Stimulated activated CD4-positive, alpha-beta T cell treated with anti-CD3 and anti-CD28 coated beads, Interleukin-2, amount 100 ng/mL, for 4 hours (primary cell): ENCODE measurements at places on chromosomes 12 and 14.

GRCh38 chr12:130832561-130833209 is 6.4 kb downstream of the STX2 start:
- no peak for DNase-seq

DNA sequence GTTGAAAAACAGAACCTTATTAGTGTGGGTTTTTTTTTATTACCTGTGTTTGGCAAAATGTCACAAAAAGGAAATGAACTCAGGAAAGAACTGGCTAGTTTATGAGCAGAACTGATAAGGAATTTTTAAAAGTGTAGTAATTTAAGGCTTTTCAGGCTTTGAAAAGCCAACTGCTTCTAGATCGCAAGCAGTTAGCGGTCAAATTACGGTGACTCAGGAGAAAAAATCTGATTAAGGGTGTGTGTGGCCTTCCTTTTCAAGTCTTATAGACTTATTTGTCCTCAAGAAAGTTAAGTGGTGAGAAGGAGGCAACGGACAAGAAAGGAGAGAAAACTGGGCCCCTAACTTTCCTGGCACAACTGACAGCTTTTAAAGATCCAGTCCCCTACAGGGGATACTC is 33.4 kb downstream of the PDZRN4 start:
- no peak for DNase-seq

GRCh38 chr12:108515916-108516315 is 839 bp downstream of the FICD start:
- no peak for DNase-seq

- DNase-seq: no peak
These were observed 151.5 kb upstream of the GSC start for GRCh38 chr14:94921456-94921855.

DNA sequence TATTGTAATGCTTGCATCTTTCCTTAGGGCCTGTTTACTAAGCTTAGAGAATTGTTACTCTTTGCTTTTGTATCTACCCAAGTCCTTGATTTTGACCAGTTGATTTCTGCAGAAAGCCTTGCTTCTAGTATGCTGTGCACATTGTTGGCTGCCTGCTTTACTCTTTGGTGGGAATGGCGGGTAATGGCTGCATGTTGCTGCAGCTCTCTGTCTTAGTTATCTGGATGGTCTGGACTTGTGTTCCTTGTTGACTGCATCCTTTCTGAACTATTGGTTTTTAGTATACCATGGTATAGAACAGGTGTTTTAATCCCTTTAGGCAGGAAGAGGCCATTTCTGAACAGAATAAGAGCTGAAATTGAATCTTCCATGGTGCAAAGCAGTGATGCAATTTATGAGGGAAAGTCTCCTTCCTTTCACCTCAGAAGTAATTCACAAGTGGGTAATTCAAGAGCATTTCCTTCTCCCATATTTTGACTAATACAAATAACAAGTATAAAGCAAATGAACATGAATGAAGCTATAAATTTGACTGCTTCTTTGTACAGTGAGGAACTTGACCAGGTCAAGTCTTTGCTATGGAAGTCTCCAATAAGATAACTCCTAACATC is 466.4 kb downstream of the NPAS3 start:
- DNase-seq: no peak

DNA sequence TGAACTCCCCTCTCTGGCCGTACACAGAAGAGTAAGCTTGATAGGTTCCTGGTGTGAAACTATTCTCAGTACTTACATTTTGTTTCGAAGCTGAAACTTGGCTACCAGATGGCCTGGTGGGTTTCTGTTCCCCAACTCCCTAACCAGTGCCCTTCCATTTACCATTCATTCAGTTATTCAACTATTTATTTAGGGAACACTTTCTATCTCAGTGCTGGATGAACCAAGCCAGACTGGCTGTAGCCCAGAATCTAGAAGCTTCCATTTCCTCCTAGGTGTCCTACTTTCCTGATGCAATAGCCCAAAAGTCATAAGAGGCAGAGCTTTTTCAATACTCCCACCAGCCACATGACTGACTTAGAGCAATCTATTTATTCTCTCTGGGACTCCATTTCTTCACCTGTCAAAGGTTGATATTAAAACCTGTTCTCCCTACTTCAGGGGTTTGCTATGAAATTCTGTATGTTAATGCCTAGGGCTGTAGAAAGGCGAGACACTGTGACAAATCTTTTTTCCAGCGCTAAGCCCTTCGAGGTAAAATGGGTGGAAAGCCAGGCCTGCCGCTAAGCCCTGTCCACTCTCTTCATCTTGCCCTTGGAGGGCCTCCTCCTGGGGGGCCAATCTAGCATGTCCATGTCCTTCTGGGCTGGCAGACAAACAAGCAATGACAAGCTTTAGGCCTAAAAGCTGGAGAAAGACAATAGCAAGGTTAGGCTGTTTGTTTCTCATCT is 8.1 kb upstream of the IRF2BPL start:
- DNase-seq: no peak

DNA sequence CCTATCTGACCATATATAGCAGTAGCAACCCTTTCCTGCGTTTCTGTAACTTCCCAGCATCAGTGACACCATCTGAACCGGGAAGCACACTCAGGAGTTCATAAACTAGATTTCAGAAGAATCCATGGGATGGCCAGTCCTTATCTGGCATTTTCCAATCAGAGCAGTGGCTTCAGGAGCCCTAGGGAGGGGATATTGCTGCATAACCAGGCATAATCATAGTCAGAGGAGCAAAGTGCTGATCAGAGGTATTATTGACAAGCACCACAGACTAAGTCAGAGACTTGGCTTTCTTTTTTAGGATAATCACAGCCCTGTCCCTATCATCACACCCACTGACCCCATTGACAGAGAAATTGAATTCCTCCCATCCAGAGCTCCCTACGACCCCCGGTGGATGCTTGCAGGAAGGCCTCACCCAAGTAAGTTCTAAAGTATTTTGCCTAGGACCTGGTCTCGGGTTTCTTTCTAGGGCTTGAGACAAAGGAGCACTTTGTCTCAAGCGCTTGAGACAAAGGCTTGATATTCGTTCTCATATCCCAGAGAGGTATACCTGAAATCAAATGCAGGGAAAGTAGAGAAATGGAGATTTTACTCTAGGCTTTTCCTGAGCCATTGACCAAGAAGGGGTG is 55.1 kb downstream of the FOXN4 start:
- no peak for DNase-seq

DNA sequence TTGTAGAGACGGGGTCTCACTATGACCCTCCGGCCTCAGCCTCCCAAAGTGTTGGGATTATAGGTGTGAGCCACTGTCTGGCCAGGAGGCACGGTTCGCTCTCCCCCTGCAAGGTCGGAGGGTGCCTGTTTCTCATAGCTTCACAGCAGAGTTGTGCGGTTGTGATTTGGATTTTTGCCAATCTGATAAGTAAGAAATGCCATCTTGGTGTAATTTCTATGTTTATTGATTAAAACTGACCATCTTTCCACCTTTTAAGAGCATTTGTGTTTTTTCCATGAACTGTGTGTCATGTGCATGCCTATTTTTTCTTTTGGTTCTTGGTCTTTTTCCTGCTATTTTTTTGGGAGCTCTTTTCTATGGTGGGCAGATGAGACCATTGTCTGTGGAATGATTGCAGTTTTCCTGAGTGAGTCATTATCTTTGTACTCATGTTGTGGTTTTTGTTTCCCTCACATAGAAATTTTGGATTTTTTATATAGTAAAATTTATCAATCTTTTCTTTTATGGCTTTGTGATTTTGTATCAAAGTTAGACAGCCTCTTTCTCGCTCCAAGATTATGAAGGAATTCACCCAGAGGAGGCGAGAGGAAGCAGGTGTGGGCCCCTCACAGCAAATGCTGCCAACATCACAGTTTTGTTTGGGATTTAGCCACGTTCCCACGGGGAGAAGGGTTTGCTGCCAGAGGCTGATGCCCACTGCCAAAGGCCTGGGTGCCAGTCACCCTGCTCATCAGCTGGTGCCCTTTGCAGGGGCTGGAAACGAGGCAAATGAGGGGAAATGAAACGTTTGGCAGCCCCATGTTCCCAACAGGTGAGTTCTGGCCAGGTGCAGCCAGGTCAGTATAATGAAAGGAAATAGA is 47.2 kb downstream of the RFX4 start:
- no peak for DNase-seq

DNA sequence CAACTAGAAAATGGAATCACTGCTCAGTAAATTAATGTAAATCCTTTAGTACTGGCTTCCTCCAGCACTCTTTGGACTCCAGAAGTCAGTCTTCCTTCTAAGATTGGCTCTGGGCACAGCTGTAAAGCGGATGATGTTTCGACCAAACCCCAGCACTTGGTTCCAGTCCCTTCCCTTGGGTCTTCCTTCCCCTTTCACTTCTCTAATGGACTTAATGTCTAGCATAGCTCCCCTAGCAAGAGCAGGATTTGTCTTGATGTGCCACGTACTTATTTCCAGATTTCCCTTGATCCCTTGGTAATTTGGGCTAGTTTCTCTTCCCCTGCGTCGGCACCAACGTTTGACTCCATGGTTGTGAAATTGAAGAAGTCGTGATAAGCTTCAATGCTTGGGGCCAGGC is 28.3 kb downstream of the C12orf75 start:
- DNase-seq: no peak

DNA sequence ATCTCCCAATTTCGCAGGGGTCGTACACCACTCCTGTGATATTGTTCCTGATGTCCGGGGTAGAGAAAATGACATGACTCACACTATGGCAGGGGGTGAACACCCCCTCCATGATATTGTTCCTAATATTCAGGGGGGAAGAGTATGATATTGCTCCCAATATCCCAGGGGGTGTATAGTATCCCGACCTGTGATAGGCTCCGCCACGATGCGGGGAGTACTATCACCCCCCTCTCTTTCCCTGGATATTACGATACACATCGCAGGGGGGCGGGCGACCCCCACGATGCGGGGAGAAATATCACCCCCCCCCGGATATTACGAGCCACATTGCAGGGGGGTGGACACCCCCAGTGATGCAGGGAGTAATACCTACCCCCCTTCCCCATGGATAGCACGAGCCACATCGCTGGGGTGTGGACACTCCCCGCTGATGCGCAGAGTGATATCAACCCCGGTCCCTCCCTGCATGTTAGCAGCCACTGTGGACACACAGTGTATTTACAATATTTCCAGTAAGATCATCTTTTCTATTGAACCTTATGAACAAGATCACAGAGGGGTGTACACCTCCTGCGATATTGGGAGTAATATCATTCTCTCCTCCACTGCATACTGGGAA is 17.7 kb downstream of the SMIM41 start:
- DNase-seq: no peak

GRCh38 chr14:68493152-68493911 is 299.5 kb downstream of the ZFP36L1 start:
- no peak for DNase-seq

DNA sequence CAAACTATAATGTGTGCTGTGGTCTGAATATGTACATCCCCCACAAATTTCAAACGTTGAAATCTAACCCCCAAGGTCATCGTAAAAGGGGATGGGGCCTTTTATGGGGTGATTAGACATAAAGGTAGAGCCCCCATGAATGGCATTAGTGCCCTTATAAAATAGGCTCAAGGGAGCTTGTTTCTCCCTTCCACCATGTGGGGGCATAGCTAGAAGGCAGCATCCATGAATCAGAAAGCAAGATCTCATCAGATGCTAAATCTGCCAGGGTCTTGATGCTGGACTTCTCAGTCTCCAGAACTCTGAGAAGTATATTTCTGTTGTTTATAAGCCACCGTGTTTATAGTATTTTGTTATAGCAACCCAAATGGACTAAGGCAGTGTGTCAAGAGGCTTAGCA is 33.4 kb upstream of the IGF1 start:
- DNase-seq: no peak

DNA sequence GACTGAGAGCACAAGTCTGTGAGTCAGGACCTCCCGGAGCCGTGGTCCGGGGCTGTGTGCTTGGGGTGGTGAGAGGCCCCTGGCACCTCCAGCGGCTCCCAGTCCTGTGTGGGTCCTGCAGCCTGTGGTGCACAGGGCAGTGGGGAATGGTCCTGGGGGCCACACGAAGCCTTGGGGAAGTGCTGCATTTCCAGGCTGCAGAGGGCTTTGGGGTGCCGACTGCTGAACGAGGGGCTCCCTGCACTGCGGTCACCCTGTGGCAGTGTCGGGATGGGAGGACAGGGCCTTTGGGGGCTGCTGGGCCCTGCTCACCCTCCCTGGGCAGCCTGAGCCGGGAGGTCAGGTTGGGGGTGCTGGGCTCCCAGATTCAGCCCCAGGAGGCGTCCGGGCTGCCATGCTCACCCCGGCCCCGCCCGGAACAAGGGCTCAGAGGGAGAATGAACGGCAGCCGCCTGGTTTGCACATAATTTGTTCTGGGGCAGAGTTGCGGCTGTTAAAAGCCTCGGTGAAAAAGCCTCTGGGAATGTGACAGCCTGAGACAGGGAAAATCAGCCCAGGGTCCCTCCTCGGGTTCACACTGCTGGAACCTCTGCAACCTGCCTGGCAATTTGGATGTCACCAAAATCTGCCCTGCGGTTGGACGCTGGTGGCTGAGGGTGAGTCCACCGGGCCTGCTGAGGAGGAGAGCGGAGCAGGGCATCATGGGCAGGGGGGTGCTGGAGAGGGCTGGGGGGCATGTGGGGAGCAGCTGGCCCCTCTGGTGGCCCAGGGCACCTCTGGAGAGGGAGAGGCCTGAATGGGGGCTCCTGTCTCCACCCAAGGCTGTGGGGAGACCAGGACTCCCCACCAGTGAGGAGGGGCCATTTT is 109.2 kb downstream of the KIF26A start:
- DNase-seq: no peak

- no peak for DNase-seq
These were observed 103.7 kb downstream of the SLC38A1 start for GRCh38 chr12:46165191-46165590.

DNA sequence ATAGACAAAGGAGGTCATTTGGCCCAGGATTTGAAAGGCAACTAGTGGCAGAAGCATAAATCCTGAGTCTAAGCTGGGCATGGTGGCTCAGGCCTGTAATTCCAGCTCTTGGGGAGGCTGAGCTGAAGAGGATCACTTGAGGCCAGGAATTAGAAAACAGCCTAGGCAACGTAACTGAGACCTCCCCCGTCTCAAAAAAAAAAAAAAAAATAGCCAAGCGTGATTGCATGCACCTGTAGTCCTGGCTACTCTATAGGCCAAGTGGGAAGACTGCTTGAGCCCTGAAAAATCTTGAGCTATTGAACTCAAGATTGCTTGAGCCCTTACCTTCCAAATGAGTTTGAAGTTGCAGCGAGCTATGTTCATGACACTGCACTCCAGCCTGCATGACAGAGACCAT is 7.8 kb downstream of the GON7 start:
- no peak for DNase-seq
